GM12891 (cell line): ENCODE measurements at places on chromosomes 3 and 15.

- DNase-seq = no peak
These were observed 1.5 kb downstream of the STXBP5L start for GRCh38 chr3:120909602-120909878.

GRCh38 chr3:42019953-42020260 lies 58.0 kb upstream of the ULK4 start:
- no peak for DNase-seq

- no peak for DNase-seq
These were observed 25.5 kb upstream of the FLNB start for GRCh38 chr3:57982561-57983243.

DNA sequence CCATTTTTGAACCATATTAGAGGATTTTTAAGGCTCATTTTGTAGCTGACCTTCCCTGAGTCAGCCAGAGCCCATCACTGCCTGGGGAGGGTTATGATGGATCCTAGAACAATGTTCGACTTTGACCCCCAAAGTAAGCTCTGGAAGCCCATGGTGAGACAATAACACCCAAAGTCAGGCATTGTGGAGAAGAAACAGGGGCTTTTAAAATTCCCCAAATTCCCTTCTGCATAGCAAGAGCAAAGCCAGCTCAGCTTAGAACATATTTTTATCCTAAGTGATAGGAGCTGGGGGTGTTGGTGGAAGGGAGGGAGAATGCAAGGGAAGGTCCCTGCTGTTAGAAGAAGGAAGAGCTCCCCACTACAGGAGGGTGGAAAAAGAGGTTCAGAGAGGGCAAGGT lies 4.0 kb downstream of the ITGA11 start:
- no peak for DNase-seq

GRCh38 chr3:184050217-184050847 lies 2.5 kb upstream of the HTR3C start:
- DNase-seq = no peak

DNA sequence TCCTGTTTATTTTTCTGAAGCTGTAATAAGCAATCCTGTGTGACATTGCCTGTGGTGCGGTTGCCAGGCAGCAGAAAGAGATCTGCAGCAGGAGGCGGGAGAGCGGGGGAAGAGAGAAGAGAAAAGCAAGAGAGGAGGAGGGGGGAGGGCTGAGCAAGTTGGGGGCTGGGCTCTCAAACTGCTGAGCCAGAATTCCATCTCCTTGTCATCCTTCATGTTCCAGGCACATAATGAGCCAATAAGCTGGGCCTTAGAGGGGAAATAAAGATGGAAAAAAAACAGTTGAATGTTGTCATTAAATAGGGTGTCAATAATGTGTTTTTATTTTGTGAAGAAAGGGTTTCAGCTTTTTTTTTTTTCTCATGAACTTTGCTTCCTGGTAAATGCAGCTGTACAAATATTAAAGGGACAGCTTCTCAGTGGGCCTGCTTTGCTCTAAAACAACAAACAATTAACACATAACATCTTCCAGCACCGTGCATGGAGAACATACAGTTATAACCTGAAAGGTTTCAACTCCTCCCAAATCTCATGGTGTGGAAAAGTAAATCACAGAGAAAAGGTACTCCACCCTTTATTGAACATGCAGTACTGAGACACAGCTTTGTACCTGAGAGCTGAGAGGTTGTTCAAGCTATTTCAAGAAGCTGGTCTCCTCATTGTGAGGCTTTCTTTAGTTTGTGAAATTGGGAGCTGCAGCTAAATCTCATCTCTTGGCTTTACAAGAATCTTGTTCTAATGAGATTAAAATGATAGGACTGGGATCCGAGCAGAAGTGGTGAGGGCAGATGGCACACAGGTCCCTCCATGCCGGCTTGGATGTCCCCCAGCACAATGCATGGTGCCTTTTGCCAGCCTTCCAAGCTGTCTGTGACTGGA lies 451.1 kb upstream of the KCNMB2 start:
- DNase-seq = no peak

GRCh38 chr3:123019161-123019560 lies 8.4 kb downstream of the SEMA5B start:
- DNase-seq = no peak

DNA sequence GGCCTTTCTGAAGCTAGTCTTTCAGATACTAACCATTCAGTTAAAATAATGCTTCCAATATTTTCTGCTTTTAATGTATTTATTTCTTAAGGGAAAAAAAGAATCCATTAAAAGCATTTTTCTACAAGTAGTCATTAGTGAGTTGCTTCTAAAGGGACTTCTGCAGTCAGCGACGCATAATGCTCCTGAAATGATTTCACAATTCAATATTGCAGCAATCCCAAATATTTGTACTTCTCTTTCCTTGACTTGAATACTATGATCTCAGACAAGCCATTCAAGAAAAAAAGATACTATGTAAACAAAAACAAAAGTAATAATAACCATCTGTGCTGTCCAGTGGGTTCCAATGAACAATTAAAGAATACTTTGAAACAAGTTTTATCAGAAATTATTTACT lies 681.0 kb downstream of the DIPK2A start:
- DNase-seq = no peak

- no peak for DNase-seq
These were observed 19.7 kb downstream of the OCA2 start for GRCh38 chr15:28079313-28079969.

GRCh38 chr15:63945007-63945788 lies 101.1 kb downstream of the DAPK2 start:
- DNase-seq = peak; percentile 56

- DNase-seq = no peak
These were observed 837 bp downstream of the LRRN1 start for GRCh38 chr3:3800080-3800455.

DNA sequence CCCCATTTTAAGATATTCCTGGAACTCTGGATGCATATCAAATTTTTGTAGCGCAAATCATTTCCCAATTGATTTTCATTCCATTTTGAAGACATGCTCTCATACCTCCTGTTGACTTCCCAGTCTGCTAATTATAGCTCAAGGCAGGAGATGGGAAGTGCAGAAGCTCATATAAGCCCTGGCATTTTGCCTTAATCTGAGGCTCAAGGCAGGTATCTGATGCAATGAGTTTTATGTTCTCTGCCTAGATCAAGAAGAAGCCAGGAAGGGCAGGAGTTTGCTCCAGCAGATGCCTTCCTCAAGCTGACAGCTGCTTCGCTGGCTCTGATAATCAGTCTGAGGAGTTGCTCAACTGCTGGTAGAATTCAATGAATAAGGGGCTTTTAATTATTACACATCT lies 65.6 kb upstream of the NEDD4 start:
- DNase-seq = no peak
